Effector CD4-positive, alpha-beta T cell (primary cell): ENCODE measurements at places on chromosomes 12 and 14.

DNA sequence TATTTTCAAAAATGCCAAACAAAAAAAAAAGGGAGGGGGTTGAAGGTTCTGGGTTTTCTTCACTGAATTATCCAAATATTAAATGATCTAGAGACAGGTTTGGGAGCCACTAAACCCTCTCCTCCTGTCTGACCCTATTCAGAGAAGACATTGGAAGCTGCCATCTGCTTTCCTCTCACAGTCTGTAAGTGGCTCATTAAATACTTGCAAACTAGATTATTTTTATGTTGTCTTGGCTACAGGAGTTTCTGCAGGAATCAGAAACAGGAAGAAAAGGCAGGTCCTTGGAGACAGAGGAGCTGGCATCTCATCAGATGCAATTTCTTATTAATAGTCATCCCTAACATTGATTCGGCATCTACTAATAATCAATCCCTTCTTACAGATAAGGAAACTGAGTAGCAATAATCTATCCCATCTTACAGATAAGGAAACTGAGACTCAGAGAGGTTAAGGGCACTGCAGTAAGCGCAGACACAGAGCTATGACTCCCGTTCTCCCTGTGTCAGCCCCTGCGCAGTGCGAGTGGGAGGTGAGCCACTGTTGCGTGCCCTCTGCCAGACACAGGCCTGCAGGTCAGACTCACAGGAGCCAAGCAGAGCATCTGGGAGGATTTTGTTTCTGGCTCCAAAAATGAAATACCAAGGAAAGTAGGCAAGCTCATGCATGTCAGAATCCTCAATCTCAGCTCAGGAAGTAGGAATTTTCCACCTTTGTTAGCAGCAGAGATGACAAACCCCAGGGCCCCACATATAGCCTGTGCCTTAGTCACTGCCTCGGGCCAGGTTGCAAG lies 11.0 kb downstream of the BDKRB2 start:
- no peak for DNase-seq

DNA sequence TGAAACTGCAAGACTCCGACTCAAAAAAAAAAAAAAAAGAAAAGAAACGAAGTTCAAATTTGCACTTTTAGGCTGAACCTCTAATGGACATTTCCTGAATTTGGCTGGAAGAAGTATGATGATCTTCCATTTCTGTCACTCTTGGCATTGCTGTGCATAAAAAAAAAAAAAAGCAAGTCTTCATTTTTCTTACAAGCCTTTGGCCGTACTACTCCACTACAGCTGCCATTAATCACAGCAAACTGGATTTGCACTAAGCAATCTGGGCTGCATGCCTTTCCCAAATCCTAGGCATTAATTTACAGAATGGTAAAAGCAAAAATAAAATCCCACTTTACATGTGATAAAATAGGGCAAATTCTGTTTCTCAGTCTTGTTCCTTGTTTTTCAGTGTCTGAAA lies 7.1 kb downstream of the CSRP2 start:
- no peak for DNase-seq

GRCh38 chr14:73861073-73861472 lies 9.4 kb downstream of the PTGR2 start:
- DNase-seq: no peak

- DNase-seq: no peak
Measured at GRCh38 chr12:57370696-57371095, 60.1 kb downstream of the R3HDM2 start.

- no peak for DNase-seq
Measured at GRCh38 chr14:64671591-64671990, 32.6 kb upstream of the PLEKHG3 start.
